ENCODE measurements at places on chromosomes 6 and 20. TPM values are rescaled to one million over a fixed set of nuclear protein-coding genes. Genes with fewer than 3 reads are reported as not detected.

GRCh38 chr6:100304575-100304974 lies 160.1 kb downstream of the SIM1 start:
- DNase-seq = no peak

DNA sequence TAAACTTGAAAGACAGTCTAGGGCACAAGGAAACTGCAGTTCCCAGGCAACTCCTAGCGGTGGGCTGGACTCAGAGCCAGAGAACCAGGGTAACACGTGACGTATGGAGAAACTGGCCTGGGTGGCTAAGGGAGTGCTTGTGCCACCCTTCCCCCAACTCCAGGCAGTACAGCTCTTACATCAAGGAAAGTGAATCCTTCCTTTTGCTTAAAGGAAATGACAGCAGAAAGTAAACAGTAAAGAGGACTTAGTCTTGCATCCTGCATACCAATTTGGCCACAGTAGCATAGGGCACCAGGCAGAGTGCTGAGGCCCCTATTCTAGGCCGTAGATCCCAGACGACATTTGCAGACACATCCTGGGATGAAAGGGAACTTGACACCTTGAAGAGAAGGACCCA lies 322.8 kb downstream of the CD109 start:
- no peak for DNase-seq

DNA sequence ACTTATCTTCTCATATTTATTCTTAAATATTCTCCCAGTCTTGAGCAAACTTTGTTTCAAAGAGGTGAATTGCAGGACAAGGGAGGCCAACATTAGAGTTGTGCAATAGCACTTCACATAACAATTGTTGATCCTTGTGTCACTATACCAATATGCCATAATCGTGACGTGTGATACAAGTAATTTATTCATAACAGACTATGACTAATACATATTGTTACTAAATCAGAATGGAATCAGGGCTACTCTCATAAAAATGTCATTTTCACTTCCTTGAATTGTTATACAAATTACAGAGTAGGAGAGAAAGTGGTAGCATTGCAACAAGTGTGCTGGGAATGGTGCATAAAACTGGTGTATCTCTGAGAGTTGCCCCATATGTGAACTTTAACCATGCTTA lies 37.2 kb upstream of the PLCB1 start:
- DNase-seq = no peak

DNA sequence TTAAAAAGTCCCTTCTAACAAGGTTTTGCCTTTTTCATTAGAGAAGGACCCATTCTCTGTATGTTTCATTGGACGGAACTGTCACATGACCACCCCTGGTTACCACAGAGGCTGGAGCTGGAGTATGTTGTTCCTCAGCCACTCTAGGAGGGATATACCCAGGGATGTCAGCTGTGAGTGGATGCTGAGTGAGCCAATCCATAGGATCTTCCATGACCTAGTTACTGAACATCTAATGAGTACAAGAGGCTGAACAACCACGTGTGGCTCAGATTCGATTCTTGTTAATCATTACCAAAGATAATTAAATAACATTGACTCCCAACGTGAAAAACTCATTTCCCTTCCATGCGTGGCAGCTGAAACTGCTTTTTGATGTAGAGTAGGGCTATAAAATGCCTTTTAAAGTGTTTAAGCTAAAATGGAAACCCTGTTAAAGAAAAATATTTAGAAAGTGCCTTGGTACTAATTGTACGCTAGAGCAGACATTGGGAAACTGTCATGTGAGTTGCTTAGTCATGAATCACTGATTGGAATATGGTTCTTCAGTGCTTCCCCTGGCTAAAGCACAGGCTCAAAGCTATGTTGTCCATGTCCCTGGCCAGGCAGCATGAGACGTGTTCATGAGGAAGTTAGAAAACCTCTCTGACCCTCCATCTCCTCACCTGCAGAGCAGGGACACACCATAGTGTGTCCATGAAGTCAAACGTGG lies 256.1 kb downstream of the ZNF217 start:
- no peak for DNase-seq

The SLPI gene
- polyA plus RNA-seq = not detected

The SAMD3 gene
- 15.8 TPM for polyA plus RNA-seq

The PROKR2 gene
- 0.13 TPM for polyA plus RNA-seq

All from SK-N-SH (cell line).